Kidney (tissue), 22 donors: ENCODE measurements at places on chromosomes 7 and 10.

- no peaks in the 10 kb centered on the region for H3K27me3 ChIP-seq
- H3K4me1 ChIP-seq: peaks cover 4% of the 10 kb centered on the region
- H3K36me3 ChIP-seq: no peaks in the 10 kb centered on the region
- no peak overlapping the region for H3K4me3 ChIP-seq
These were observed 261.6 kb downstream of the ZEB1 start for GRCh38 chr10:31580646-31581045.

DNA sequence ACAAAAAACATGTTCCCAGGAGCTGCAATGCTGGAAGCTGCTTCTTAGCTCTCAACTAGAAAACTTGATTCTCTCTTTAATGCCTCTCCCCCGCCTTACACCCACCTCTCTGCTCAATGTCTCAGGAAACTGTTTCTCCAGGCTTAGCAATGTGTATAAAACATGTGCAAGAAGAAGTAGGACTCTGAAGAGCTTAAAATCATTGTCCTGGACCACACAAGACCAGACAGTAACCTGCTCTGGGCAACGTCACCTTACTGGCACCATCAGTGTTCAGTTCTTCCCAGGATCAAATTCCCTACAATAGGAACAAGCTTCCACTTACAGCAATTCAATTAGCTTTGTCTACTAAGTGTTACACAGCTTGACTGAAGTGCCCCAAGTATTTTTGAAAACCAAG, 104.9 kb downstream of the RAPGEF5 start:
- H3K27ac ChIP-seq: no peak overlapping the region
- peaks cover 4% of the 10 kb centered on the region for H3K4me1 ChIP-seq
- no peak overlapping the region for H3K4me3 ChIP-seq
- no peaks in the 10 kb centered on the region for H3K36me3 ChIP-seq
- DNase-seq: no peak

- H3K36me3 ChIP-seq: no peaks in the 10 kb centered on the region
- H3K4me3 ChIP-seq: peak overlapping the region; percentile 45
- peaks cover 2% of the 10 kb centered on the region for H3K27me3 ChIP-seq
- peak; percentile 51 for DNase-seq
These were observed 88.5 kb downstream of the PAXIP1 start for GRCh38 chr7:154914308-154914995.

DNA sequence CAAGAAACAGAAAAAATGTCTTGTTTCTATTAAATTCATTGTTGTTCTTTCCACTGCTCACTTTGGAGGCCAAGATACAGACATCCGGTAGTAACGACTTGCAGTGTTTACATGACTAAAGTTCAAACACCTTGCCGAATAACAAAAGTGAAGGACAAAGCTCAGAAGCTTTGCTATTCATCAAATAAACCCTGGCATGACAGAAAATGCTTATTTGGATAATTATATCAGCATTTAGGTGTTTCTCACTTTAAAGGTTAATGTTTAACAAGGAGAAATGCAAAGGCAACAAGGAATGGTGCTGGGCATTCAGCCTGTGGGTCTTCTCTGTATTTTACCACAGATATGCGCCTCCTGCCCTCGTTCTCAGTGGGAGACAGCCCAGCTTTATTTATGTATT, 5.4 kb upstream of the PTF1A start:
- H3K36me3 ChIP-seq: no peaks in the 10 kb centered on the region
- no peaks in the 10 kb centered on the region for H3K4me1 ChIP-seq
- no peak overlapping the region for H3K27ac ChIP-seq
- H3K27me3 ChIP-seq: peaks cover 13% of the 10 kb centered on the region

- no peak for DNase-seq
- H3K27ac ChIP-seq: no peak overlapping the region
- no peak overlapping the region for H3K4me3 ChIP-seq
- no peaks in the 10 kb centered on the region for H3K4me1 ChIP-seq
- H3K36me3 ChIP-seq: no peaks in the 10 kb centered on the region
- H3K27me3 ChIP-seq: no peaks in the 10 kb centered on the region
These were observed 181.4 kb downstream of the AKR1D1 start for GRCh38 chr7:138257459-138258196.

DNA sequence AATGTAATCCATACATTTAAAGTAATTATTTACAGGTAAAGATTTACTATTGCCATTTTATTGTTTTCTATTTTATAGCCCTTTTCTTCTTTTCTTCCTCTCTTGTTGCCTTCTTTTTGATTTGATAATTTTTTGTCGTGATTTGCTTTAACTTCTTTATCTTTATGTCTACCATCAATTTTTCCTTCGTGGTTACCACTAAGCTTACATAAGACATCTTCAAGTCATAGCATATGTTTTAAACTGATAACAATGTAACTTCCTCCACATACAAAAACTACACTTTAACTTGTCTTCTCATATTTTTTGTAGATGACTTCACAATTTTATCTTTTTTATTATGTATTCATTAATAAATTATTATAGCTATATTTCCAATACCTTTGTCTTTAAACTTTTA, 316.6 kb downstream of the PLXDC2 start:
- no peaks in the 10 kb centered on the region for H3K36me3 ChIP-seq
- no peak overlapping the region for H3K27ac ChIP-seq
- no peaks in the 10 kb centered on the region for H3K27me3 ChIP-seq
- no peaks in the 10 kb centered on the region for H3K4me1 ChIP-seq
- no peak overlapping the region for H3K4me3 ChIP-seq

DNA sequence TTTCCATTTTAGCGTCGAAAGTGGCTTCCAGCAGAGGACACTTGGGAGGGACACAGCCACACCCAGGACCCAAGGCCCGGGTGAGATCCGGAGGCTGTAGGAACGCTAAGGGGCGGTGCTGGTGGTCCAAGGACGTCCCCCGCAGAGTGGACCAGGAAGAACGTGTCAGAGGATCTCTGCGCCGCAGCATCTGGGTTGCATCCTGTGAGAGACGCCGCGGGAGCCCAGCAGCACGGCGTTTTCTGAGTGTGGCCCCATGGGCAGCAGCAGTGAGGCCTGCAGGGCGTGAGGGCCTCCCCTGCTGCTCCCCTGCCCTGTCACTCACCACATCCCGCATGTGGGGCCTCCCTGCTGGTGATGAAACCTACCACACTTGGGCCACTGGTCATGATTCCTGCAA, 40.5 kb upstream of the BNIP3 start:
- no peaks in the 10 kb centered on the region for H3K36me3 ChIP-seq
- H3K27me3 ChIP-seq: peaks cover 5% of the 10 kb centered on the region
- no peaks in the 10 kb centered on the region for H3K4me1 ChIP-seq
- peak; percentile 58 for DNase-seq
- H3K27ac ChIP-seq: no peak overlapping the region

DNA sequence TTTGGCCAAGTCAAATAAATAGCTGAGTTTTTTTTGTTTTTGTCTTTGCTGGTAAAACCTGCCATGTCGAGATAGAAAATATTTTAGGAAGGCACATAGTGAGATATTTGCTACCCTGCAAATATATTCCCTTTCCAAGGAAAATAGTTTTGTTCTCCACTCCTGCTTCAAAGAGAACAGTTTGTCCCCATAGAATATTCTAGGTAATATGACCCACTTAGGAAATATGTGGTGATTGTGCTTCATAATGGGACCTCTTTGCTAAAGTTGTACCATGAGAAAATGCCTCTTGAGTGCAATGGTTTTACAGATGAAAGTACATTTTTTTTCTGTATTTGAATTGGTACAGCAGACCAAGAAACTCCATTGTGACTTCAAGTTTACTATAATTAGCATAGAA, 41.6 kb downstream of the SMNDC1 start:
- no peak overlapping the region for H3K4me3 ChIP-seq
- no peaks in the 10 kb centered on the region for H3K36me3 ChIP-seq
- no peak for DNase-seq

DNA sequence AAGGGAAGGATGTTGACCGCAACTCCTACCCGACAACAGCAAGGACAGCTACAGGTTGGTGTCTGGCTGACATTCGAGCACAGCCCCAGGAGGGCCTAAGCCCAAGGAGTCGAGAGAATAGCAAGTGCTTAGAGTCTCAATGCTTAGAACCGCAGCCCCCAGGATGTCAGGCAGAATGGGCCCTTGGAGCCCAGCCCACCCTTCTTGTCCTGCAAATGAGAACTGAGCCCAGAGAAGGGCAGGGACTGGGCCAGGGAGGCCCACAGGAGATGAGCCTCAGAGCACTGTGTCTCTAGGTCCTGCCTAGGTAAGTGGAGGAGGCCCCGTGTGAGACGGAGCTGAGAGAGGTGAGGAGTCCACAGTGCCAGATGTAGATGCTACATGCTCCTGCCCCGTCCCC, 173.3 kb upstream of the ZMIZ1 start:
- H3K4me1 ChIP-seq: no peaks in the 10 kb centered on the region
- H3K4me3 ChIP-seq: no peak overlapping the region
- H3K27ac ChIP-seq: no peak overlapping the region
- no peak for DNase-seq
- no peaks in the 10 kb centered on the region for H3K27me3 ChIP-seq
- no peaks in the 10 kb centered on the region for H3K36me3 ChIP-seq

DNA sequence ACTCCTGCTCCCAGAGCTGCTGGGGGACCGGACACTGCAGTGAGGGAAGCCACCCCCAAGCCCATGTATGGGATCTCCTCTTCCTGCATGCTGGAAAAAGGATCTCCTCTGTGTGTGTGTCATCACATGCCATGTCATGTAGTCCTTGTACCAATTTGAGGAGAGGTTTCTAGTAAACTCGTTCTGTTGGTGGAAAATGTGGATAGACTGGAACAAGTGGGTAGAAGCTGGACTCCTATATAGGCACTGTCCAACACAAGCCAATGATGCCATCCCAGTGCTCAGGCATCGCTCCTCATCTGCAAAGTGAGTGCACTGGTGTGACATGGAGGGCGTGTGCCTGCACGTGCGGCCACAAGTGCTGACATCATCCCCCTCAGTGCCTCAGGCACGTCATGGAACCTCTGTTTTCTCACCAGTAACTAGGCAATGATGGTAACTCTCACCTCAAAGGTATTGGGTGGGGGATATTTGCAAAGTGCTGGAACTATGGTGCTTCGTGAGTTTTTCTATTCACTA, 19.3 kb downstream of the MYO1G start:
- no peaks in the 10 kb centered on the region for H3K36me3 ChIP-seq
- H3K4me1 ChIP-seq: peaks cover 4% of the 10 kb centered on the region
- no peak overlapping the region for H3K4me3 ChIP-seq
- peak; percentile 12 for DNase-seq
- no peak overlapping the region for H3K27ac ChIP-seq

DNA sequence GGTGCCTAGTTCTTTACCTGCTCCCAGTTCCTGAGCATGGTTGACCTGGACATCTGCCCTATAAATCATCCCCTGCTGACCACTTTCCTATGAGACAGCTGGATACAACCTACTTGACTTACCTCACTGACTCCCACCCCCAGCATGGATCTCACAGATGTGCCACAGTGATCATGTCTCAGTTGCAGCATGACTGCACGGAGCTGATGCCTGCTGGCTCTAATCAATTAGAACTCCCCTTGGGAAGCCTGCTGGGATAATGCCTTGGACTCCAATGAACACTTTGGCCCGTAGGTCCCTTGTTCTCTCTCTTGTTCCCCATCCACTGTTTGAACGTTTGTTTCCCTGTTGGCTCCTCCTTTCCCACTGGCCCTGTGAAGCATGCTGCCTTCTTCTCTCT, 271.2 kb upstream of the IGFBP3 start:
- H3K4me1 ChIP-seq: peaks cover 3% of the 10 kb centered on the region
- H3K27me3 ChIP-seq: no peaks in the 10 kb centered on the region
- H3K27ac ChIP-seq: no peak overlapping the region
- no peak for DNase-seq

GRCh38 chr7:72493850-72494661, 81.9 kb upstream of the CALN1 start:
- no peak overlapping the region for H3K4me3 ChIP-seq
- no peaks in the 10 kb centered on the region for H3K27me3 ChIP-seq
- H3K36me3 ChIP-seq: no peaks in the 10 kb centered on the region
- DNase-seq: no peak
- no peak overlapping the region for H3K27ac ChIP-seq

DNA sequence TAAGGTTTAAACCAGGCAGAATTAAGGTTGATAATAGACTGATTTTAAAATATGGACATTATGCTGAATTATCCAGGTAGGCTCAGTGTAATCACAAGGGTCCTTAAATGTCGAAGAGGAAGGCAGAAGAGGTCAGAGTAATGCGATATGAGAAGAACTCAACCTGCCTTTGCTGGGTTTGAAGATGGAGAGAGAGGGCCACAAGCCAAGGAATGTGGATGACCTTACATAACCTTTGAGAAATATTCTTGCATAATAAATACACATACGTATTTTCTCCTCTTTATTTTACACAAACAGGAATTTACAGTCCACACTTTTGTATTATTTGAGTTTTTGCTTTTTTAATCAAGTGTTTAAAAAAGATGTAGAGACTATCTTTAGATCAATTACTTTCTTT, 88.5 kb downstream of the ST7 start:
- H3K27me3 ChIP-seq: no peaks in the 10 kb centered on the region
- no peak overlapping the region for H3K4me3 ChIP-seq
- no peaks in the 10 kb centered on the region for H3K36me3 ChIP-seq
- no peak for DNase-seq
- no peak overlapping the region for H3K27ac ChIP-seq

- no peaks in the 10 kb centered on the region for H3K27me3 ChIP-seq
- DNase-seq: no peak
- no peak overlapping the region for H3K4me3 ChIP-seq
- H3K36me3 ChIP-seq: no peaks in the 10 kb centered on the region
These were observed 558.3 kb upstream of the TPK1 start for GRCh38 chr7:145394126-145394525.

GRCh38 chr7:47332681-47333553, 249.0 kb downstream of the TNS3 start:
- H3K27me3 ChIP-seq: no peaks in the 10 kb centered on the region
- no peak overlapping the region for H3K4me3 ChIP-seq
- H3K4me1 ChIP-seq: peaks cover 28% of the 10 kb centered on the region
- H3K36me3 ChIP-seq: peaks cover 21% of the 10 kb centered on the region
- H3K27ac ChIP-seq: no peak overlapping the region

GRCh38 chr7:154857728-154858681, 144.9 kb downstream of the PAXIP1 start:
- H3K36me3 ChIP-seq: no peaks in the 10 kb centered on the region
- H3K27me3 ChIP-seq: no peaks in the 10 kb centered on the region
- H3K4me1 ChIP-seq: no peaks in the 10 kb centered on the region
- no peak overlapping the region for H3K4me3 ChIP-seq

DNA sequence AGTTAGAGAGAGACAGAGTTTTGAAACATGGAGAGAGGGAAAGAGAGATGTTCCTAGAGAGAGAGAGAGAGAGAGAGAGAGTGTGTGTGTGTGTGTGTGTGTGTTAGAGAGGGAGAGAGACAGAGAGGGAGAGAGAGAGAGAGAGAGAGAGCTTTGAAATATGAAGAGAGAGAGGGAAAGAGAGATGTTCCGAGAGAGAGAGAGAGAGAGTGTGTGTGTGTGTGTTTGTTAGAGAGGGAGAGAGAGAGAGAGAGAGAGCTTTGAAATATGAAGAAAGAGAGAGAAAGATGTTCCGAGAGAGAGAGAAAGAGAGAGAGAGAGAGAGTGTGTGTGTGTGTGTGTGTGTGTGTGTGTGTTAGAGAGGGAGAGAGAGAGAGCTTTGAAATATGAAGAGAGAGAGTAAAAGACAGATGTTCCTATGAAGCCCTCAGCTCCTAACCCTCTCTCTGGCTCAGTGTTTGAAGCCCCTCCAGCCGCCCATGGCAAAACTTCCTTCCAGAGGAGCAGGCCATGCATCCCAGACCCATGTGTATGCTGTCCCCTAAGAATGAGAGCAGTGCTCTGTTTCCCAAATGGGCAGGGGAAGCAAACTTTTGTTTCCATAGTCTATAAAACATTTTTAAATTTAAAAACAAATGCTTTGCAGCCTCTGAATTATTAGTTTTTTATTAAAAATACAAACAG, 130.9 kb downstream of the KCNMA1 start:
- no peak overlapping the region for H3K4me3 ChIP-seq
- DNase-seq: no peak
- H3K4me1 ChIP-seq: no peaks in the 10 kb centered on the region
- no peaks in the 10 kb centered on the region for H3K27me3 ChIP-seq
- no peak overlapping the region for H3K27ac ChIP-seq

GRCh38 chr10:123262456-123262855, 108.3 kb downstream of the BUB3 start:
- no peaks in the 10 kb centered on the region for H3K4me1 ChIP-seq
- no peaks in the 10 kb centered on the region for H3K36me3 ChIP-seq
- no peak overlapping the region for H3K4me3 ChIP-seq
- H3K27me3 ChIP-seq: no peaks in the 10 kb centered on the region
